CD4-positive, alpha-beta T cell treated with Interleukin-4 for 1 hour (primary cell): ENCODE measurements at places on chromosomes 4 and X.
A peak's percentile ranks its signal among the peaks of the same experiment; 100 is the strongest.

DNA sequence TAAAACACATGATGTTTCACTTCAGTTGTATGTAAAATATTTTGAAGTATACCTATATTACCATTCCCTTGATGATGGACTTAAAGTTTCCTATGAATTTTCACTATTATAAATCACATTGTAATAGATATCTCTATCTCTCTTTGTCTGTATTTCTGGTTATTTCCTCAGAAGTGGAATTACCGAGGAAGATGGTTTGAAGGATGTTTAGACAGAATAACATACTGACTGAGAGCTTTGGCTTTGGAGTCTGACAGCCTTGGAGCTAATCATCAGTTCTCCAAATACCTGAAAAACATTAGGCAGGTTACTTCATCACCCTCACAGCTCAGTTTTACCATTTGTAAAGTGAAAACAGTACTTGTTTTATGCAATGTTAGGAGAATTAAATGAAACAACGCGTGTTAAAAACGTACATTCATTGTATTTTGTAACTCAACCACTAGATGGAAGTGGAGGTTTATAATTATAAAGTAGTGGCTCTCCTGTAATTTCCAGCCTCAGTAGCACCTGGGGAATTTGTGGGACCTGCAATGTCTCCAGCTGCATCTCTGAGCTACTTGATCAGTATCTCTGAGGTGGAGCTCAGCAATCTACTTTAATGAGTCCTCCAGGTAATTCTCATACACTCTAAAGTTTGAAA, 14.3 kb downstream of the JCHAIN start:
- DNase-seq, result no peak

GRCh38 chr4:140769209-140769608, 13.0 kb upstream of the TBC1D9 start:
- no peak for DNase-seq

DNA sequence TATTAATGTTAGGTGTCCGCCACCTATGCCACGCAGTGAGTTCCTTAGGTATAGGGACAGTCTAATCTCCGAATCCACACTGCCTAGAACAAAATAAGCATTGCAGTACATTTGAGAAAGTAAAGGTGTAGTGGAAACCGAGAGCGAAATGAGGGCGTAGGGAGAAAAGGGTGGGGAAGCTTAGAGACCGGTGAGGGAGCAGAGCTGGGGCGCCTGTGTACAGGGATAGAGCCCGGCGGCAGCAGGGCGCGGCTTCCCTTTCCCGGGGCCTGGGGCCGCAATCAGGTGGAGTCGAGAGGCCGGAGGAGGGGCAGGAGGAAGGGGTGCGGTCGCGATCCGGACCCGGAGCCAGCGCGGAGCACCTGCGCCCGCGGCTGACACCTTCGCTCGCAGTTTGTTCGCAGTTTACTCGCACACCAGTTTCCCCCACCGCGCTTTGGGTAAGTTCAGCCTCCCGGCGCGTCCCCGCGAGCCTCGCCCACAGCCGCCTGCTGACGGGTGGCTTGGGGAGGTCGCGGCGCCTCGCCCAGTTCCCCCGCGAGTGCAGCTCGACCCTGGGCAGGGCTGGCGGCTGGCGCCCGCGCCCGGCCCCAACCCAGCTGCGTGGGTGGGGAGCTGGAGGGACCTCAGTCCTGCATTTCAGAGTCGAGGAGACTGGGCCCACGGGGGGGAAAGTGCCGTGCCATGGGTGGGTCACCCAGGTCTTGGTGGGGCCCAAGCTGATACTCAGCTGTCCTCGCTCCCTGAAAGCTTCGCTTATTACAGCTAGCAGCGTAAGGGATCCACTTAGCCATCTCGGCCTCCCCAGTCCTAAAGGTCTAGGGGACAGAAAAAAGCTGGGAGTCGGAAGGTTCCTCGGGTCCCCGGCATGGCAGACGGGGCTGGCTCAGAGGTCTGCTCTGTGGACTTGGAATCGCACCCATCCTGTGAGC, at the start of gene ANXA3:
TSS of gene ANXA3 (plus strand) at position 351 of the 932 bp plus-strand sequence. CDS start 2,704 bp downstream, outside the sequence.
- peak; percentile 11 for DNase-seq

DNA sequence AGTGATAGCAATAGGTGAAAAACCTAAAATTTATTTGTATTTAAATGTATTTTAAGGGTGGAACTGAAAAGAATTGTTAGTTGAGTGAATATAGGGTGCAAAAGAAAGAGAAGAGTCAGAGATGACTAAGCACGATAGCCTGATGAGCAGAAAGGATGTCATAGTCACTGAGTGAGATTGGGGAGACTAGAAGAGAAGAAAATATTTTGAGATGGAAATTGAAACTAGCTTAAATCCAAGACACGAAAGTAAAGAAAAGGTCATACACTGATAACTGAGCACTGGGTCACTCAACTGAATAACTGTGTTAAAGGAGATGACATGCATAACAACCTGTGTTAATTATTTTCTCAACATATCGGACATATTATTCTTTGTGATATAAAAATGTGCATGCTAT, 55.5 kb downstream of the SPANXN4 start:
- no peak for DNase-seq

DNA sequence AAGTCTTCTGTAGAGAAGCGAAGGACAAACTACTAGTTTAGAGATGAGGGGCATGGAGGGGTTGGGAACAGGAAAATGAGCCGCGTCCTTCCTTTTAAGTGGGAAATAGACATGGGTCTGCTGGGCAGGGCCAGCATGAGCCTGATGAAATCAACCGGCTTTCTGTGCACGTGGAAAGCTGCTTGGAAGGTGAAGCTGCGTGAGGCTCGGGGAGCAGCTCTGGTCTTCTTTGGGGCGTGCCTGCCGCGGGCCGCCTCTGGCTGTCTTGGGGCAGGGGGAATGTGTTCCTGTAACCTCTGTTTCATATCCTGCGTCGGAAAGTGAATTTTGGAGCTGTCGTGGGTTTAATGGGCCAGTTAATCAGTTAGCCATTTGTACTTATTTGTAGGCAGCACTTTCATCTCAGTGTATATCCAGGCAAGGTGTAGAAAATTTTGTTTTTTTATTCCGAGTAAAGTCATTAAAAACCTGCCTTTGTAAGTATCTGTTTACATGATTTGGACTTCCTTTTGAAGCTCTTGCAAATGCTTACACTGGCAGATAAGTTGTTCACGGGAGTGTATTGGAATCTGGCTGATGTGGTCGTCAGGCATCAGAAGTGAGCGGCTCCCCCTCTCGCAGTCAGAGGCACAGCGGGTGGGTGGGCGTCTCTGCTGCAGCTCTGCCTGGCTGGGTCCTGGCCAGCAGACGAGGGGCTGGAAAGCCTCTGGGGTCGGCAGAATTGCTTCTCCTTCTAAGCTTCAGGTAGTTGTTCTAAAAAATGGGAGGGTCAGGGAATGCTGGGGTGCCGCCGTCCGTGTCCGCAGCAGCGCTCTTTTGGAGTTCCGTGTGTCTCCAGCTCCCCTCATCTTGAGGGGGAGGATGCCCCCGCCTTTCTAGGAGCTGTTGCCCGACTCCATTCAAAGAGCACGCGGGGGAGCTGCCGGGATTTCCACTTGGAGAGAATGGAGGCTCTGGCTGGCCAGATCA, 70.5 kb upstream of the HGFAC start:
- no peak for DNase-seq

GRCh38 chr4:127012549-127012948, 620.2 kb upstream of the INTU start:
- no peak for DNase-seq

DNA sequence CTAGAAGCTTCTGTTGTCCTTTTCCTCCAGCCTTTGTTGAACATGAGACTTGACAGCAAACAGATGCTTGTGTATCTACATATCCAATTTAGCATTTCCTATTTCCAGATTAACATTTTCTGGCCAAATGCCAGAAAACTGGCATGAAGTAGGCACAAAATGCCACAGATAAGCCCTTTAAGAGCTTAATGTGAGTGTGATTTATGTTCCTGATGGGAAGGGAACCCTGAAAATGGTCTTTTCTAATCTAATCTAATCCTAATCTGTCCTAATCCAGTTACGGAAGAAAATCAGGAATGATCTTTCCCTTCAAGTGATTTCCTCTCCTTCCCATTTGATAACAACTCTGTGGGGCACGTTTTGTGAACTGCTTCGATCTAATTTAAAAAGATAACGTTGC, 133.0 kb upstream of the C1QTNF7 start:
- DNase-seq, result no peak

GRCh38 chr4:16807355-16807754, 91.1 kb downstream of the LDB2 start:
- no peak for DNase-seq

DNA sequence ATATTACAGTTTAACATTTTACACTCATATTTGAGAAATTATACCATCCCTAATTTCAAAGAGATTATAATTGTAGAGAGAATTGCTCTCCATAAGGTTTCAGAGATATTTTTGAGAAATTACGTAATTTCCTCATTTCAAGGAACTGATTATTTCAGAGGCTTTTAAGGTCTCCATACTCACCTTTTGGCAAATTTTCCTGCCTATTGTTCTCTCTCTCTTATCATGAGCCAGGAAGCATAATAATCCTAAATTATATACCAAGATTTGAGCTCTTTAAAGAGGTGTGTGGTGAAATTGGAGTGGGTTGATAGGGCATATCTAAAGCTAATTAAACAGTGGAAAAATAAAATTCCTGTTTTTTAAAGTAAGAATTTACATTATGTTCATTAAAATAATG, 248.9 kb upstream of the FTHL17 start:
- no peak for DNase-seq

GRCh38 chrX:40108959-40109287, 11.2 kb upstream of the BCOR start:
- peak; percentile 43 for DNase-seq

GRCh38 chrX:39854772-39855747, 242.7 kb downstream of the BCOR start:
- DNase-seq, result peak; percentile 90
